ENCODE measurements at places on chromosomes 4 and X. TPM values are rescaled to one million over a fixed set of nuclear protein-coding genes. Genes with fewer than 3 reads are reported as not detected.

IL9R gene
- total RNA-seq: not detected

PDE6B gene
- 1.0 TPM for total RNA-seq

SPRY1 gene
- 4.1 TPM for total RNA-seq

GPM6B gene
- 0.36 TPM for total RNA-seq

IBSP gene
- not detected for total RNA-seq

PF4V1 gene
- total RNA-seq: not detected

USP9X gene
- total RNA-seq: 207 TPM

SULT1B1 gene
- total RNA-seq: under 0.01 TPM

TMEM185A gene
- total RNA-seq: 17.4 TPM

ANKRD17 gene
- 99.9 TPM for total RNA-seq

RASL11B gene
- total RNA-seq: 2.6 TPM

NOX1 gene
- total RNA-seq: not detected

SPANXN4 gene
- not detected for total RNA-seq

MAGEA4 gene
- total RNA-seq: not detected

SSX2 gene
- total RNA-seq: not detected

PIGA gene
- 72.5 TPM for total RNA-seq

MAGEE1 gene
- total RNA-seq: 0.34 TPM

ADRA2C gene
- total RNA-seq: 0.93 TPM

RHOXF2B gene
- not detected for total RNA-seq

CLIC2 gene
- total RNA-seq: 0.14 TPM

LRCH2 gene
- total RNA-seq: under 0.01 TPM

CACNA1F gene
- 0.07 TPM for total RNA-seq

HS6ST2 gene
- total RNA-seq: 14.0 TPM

TMEM255A gene
- total RNA-seq: 0.43 TPM

GAGE2A gene
- total RNA-seq: not detected

NLRP2B gene
- not detected for total RNA-seq

GRIA3 gene
- not detected for total RNA-seq

SMARCA1 gene
- 27.0 TPM for total RNA-seq

TMPRSS11B gene
- 0.43 TPM for total RNA-seq

PGAM4 gene
- total RNA-seq: not detected

STOX2 gene
- 16.7 TPM for total RNA-seq

COMMD8 gene
- total RNA-seq: 28.0 TPM

TLR3 gene
- 7.5 TPM for total RNA-seq

FRG2 gene
- total RNA-seq: not detected

AMOT gene
- total RNA-seq: under 0.01 TPM

ANXA3 gene
- 1,826 TPM for total RNA-seq

STEEP1 gene
- 44.0 TPM for total RNA-seq
